ENCODE measurements at places on chromosomes 2 and 18. TPM values are rescaled to one million over a fixed set of nuclear protein-coding genes. Genes with fewer than 3 reads are reported as not detected.
A peak's percentile ranks its signal among the peaks of the same experiment; 100 is the strongest.

DNA sequence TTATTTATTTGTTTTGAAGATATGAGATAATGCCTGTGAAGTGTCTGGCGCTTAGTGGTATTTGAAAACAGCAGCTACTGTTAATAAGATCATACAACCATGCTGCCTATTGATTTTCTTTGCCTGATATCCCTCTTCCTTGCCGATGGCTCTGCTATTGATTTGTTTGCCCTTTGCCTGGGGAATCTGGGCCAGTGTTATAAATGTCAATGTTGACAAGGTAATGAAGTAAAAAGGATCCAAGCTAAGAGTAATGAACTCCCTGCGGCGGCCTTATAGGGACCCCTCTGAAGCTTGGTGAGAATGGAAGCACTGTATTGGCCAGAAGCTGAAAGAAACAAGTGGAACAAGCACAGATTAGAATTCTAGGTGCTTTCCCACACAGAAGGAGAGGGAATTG, 854.6 kb downstream of the CNTNAP5 start:
- no peaks in the 10 kb centered on the region for H3K4me1 ChIP-seq
- no peaks in the 10 kb centered on the region for H3K36me3 ChIP-seq
- DNase-seq, result no peak
- no peak overlapping the region for H3K27ac ChIP-seq
- H3K27me3 ChIP-seq, result no peaks in the 10 kb centered on the region
- H3K4me3 ChIP-seq, result no peak overlapping the region

GAREM2 gene
- total RNA-seq, result 4.0 TPM

DNA sequence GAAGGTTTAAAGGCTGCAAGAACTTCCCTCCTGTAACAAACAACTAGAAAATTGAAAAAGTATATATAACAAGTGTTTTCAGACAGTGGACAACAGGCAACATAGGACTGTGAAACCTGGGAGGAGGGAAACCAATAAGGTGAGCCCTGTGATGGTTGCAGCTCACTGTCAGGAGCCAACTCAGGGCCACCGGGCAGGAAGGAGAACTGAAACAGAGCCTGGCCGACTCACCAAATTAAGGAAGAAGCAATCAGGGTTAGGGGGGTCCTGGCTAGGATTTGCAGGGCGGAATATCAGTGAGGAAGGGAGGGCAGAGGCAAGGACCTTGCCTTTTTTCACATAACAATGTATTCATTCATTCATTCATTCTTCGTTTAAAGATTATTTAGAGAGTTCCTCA, 21.8 kb upstream of the CNRIP1 start:
- no peak overlapping the region for H3K27ac ChIP-seq
- H3K27me3 ChIP-seq, result peaks cover 36% of the 10 kb centered on the region
- no peak overlapping the region for H3K4me3 ChIP-seq
- DNase-seq, result no peak
- no peaks in the 10 kb centered on the region for H3K36me3 ChIP-seq

GAREM1 gene
- total RNA-seq, result 0.05 TPM

GRCh38 chr2:150520887-150521664, 33.6 kb upstream of the RND3 start:
- no peaks in the 10 kb centered on the region for H3K4me1 ChIP-seq
- H3K27ac ChIP-seq, result no peak overlapping the region
- no peaks in the 10 kb centered on the region for H3K36me3 ChIP-seq
- no peaks in the 10 kb centered on the region for H3K27me3 ChIP-seq
- DNase-seq, result no peak

GRCh38 chr2:109173311-109174171, 44.5 kb downstream of the SH3RF3 start:
- no peaks in the 10 kb centered on the region for H3K36me3 ChIP-seq
- H3K27me3 ChIP-seq, result no peaks in the 10 kb centered on the region
- H3K27ac ChIP-seq, result no peak overlapping the region
- no peak for DNase-seq

ADD2 gene
- total RNA-seq, result 0.67 TPM

- no peak overlapping the region for H3K27ac ChIP-seq
- no peaks in the 10 kb centered on the region for H3K36me3 ChIP-seq
- DNase-seq, result no peak
- H3K4me1 ChIP-seq, result peaks cover 7% of the 10 kb centered on the region
- H3K4me3 ChIP-seq, result no peak overlapping the region
Observed at GRCh38 chr2:204042401-204042800, 105.8 kb downstream of the ICOS start.

- H3K4me3 ChIP-seq, result no peak overlapping the region
- no peaks in the 10 kb centered on the region for H3K27me3 ChIP-seq
- H3K4me1 ChIP-seq, result no peaks in the 10 kb centered on the region
- no peaks in the 10 kb centered on the region for H3K36me3 ChIP-seq
Observed at GRCh38 chr2:6325616-6326015, 540.1 kb downstream of the CMPK2 start.

GRCh38 chr2:160371251-160372009, 122.2 kb downstream of the RBMS1 start:
- H3K4me3 ChIP-seq, result no peak overlapping the region
- no peak overlapping the region for H3K27ac ChIP-seq
- H3K27me3 ChIP-seq, result no peaks in the 10 kb centered on the region
- H3K36me3 ChIP-seq, result peaks cover 5% of the 10 kb centered on the region
- DNase-seq, result no peak

GRCh38 chr2:3480352-3481010, 38.9 kb downstream of the ADI1 start:
- H3K4me3 ChIP-seq, result no peak overlapping the region
- H3K27ac ChIP-seq, result peak overlapping the region; percentile 23
- peaks cover 35% of the 10 kb centered on the region for H3K36me3 ChIP-seq
- DNase-seq, result no peak
- no peaks in the 10 kb centered on the region for H3K27me3 ChIP-seq

DNA sequence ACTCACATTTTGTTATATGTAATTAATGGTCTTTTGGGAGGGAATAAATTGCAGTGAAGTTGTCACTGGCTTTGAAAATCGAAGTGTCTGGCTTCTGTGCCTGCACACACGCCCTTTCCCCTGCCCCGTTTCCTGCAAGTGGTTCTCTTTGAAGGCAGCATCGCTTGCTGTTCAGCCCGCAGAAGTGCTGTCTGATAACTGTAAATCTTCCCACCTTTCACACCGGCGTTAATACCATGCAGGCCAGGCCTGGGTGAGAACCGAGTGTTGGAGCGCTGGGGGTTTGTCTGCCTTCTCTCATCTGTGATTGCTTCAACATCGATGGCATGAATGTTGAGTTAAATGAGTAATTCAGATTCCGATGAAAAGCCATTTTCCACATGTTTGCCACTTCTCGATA, 37.9 kb upstream of the RPL31 start:
- peak; percentile 13 for DNase-seq
- no peaks in the 10 kb centered on the region for H3K27me3 ChIP-seq
- no peak overlapping the region for H3K27ac ChIP-seq
- no peak overlapping the region for H3K4me3 ChIP-seq

DNA sequence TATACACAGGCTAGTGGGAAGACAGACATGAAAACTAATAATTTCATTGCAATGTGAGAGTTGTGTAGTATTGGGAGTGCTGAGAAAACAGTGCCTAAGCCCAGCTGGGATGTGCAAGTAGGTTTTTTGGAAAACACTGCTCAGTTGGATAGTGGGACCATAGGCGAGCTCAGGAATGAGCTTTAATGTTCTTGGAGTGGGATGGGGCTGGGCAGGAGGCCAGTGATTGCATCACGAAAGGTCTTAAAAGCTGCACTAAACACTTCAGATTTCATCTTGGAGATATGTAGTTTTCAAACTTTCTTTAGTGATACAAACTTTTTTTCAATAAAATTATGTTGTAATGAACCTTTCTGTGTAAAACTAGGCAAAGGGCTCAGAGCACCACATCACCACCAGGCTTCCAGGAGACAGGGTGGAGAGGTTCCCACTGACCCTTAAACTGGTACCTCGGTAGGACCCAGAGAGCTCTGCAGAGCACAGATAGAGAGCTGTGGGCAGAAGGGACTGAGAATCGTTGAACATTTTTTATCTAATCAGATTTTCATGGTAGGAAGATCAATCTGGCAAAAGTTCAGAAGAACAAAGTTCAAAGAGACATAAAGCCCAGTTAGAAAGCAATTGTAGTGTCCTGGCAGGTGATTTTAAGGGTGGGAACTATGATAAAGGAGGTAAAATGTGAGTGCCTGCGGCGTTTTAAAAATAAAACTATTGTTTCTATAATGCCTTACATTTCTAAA, 176.2 kb downstream of the TRABD2A start:
- DNase-seq, result no peak
- no peaks in the 10 kb centered on the region for H3K36me3 ChIP-seq
- H3K27me3 ChIP-seq, result no peaks in the 10 kb centered on the region
- no peak overlapping the region for H3K4me3 ChIP-seq
- H3K27ac ChIP-seq, result no peak overlapping the region
